CD8-positive, alpha-beta T cell (primary cell): ENCODE measurements at places on chromosomes 2 and 18.

GRCh38 chr2:216370961-216371712, 1.1 kb downstream of the MARCHF4 start:
- DNase-seq: no peak

DNA sequence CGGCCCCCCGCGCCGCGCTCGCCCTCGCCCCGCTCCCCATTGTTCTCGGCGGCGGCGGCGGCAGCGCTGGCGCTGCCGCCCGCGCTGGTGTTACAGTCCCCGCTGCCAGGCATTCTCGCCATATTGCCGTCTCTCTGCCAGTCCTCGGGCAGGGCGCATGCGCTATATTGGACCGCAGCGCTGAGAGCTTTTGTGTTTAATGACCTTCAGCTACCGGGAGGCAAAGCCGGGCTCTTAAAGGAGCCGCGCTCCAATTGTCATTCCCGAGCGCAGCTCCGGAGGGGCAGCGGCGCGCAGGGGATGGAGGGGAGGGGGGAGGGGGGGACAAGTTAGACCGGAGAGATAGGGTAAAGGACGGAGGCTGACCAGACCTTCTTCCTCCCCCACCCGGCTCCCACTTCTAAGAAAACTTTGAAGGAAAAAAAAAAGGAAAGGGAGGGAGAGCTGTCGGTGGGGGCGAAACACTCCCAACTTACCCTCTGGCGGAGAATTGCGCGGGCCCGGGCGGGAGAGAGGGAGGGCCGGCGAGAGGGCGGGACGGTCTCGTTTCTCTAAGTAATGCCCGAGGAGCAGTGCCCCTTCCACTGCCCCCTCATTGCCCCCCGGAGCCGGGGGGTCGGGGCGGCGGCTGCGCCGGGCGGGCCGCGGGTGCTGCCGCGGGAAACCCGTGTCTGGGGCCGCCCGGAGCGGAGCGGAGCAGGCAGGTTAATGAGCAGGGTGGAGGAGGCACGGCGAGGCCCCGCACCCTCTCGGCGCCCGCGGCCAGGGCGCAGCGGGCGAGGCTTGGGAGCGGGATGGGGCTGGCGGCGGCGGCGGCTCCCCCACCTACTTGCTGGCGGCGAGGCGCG, at the start of gene KCTD1:
Gene KCTD1 (minus strand): TSS at position 139 of the 848 bp plus-strand sequence. CDS start 17 bp downstream, at position 122.
- DNase-seq: peak; percentile 56

DNA sequence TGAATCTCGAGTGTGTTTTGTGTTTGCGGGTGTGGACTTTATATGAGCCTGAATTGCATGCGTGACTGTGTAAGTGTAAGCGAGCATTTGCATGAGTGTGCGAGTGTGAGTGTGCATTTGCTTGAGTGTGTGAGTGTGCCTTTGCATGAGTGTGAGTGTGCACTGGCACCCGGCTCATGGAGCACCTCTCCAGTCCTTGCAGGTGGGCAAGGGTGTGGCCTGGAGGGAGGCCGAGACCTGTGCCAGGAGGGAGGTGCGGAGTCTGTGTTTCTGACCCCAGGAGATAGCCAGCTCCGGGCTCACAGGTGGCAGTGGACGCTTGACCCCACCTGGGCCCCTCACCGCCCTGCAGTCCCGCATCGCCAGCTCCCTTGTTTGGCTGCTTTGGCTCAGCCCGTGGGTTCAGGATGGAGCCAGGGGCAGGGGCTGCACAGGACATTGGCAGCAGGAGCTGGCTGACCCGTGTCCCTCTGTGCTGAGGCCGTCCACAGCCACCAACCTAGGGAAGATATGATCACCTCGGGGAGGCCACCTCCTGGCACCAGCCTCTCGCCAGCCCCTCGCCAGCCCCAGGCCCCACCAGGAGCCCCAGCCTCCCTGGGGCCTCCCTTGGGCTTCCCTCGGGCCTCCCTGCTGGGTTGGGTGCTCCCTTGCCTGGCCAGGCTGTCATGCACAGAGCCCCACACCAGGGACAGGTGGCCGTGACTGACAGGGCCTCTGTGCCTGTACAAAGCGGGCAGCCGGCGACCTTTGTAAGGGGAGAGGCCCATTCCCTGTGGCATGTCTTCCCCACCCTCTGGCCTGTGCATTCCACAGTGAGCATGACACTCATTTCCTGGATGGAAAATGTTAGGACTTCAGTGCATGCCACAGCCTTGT, 81.6 kb downstream of the PTGR3 start:
- peak; percentile 46 for DNase-seq

DNA sequence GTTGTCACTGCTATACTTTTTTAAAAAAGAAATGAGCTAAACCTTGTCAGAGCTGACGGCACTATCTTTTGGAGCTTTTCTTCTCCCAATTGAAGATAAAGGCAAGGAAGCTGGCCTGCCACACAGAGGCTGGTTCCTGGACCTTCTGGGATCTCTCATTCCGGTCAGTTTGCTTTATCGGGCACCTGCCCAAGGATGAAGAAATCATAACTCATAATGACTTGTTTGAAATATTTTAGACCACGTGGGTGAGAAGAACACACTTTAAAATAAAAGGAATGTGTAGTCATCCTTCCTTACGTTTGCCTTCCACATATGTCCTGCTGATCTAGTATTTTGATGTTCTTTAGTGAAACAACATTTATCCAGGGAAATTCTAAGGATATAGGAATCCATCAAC, 535.7 kb downstream of the DCC start:
- DNase-seq: no peak

DNA sequence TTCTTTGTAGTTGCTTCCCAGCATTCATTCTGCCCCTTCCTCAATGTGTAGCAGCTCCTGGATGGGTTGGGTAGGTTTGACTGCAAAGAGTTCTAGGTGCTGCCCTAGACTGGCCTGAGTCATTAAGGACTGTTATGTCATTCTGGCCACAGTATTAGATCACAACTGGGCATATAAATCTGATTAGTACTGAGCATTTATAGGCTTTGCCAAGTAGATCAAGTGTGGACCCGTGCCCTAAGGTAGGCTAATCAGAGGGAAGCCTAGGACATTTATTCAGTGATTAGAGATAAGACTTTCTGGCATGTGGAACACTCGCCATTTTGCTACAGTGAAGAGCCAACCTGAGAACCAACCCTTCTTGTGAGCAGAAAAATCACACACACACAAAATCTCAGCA, 2.7 kb downstream of the KATNAL2 start:
- no peak for DNase-seq

DNA sequence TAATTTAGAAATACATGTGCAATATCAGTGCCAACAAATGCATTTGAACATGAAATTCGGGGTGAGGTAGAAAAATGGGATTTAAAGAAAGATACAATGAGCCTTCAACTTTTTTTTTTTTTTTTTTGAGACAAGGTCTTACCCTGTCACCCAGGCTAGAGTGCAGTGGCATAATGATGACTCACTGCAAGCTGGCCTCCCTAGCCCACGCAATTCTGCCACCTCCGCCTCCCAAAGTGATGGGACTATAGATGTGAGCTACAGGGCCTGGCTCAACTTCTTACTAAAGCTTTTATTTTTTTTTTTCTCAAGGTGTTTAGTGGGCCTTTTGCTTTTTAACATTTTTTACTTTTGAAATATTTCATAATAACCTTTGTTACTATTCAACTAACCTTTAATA, 365.6 kb downstream of the LRRTM4 start:
- DNase-seq: no peak

DNA sequence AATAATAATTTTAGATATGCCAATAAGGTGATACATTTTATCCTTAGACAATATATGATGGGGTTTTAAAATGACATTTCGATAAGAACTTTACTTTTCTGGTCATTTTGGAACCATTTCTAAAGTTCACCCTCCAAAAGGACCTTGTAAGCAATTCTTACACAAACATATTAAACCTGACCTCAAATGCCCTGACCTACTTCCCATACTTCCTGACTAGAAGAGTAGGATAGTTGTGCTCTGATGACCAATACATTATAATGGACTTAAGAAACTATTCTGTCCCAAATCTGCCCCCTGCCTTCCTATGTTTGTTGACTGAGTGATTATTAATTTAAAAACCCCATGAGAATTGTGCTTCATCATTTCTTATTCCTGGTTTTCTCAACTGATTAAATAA, 24.6 kb downstream of the GCA start:
- DNase-seq: no peak

- DNase-seq: no peak
Observed at GRCh38 chr2:226579519-226579918, 220.1 kb downstream of the IRS1 start.

DNA sequence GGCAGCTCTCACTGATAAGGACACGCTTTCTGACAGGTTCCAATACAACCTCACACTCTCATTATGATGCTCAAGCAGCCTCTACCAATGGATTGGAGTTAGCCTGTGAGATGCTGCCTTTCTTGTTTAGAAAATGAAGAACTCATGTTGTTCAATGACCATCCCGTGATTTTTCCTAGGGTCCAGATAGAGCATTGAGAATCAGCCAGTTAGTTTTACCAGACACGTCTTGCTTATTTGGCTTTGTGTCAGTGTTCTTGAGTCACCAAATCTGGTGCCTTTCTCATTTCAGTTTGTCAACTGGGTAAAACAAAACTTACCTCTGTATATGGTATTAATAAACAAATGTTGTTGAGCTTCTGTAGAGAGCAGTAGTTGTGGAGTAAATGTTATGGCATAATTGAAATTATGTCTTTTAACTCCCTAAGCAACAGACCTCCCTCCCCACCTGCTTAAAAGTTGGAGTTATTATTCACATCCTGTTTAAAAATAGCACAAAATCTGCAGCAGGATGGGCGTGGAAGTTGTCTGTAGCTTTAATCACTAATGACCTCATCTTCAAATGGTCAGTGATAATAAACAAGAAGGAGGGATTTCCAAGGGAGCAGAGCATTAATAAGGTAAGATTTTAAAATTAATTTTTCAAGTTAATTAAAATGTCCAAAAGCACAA, 167.3 kb downstream of the HRH4 start:
- no peak for DNase-seq

- DNase-seq: no peak
Observed at GRCh38 chr2:60119778-60120177, 433.7 kb downstream of the BCL11A start.

DNA sequence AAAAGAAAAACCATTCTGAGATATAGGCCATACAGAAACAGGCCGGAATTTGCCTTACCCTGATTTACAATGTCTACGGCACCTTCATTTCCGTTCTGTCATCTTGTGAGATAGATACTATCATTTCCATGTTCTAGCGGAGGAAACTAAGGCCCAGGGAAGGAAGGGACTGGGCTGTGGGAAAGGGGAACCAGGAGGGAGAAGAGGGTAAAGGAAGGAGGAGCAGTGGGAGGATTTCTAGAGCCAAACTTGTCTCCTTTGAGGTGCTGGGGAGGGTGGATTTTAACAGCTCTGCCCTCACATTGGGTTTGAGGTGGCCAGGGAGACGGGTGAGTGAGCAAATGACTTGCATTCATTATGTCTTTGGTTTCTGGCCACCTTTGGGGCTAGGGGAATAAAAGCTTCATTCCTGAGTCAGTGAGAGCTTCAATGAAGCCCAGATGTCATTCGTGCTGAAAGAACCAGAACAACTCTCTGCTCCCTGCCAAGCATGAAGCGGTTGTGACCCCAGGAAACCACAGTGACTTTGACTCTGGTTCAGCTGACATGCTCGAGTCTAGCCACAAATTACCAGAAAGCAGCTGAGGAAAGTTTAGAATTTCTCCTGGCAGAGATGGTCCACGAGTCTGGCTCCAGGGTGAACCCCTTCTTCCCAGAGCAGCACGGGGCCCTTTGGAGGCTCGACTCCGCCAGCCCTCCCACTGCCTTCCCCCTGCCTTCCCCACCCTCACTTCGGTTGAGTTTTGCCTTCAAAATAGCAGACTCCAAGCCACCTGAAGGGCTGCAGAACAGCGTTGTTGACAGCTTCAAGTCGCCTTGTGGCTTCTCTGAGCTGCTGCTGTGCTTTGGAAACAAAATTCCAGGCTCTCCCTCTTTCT, 3.8 kb downstream of the ACTG2 start:
- peak; percentile 36 for DNase-seq

DNA sequence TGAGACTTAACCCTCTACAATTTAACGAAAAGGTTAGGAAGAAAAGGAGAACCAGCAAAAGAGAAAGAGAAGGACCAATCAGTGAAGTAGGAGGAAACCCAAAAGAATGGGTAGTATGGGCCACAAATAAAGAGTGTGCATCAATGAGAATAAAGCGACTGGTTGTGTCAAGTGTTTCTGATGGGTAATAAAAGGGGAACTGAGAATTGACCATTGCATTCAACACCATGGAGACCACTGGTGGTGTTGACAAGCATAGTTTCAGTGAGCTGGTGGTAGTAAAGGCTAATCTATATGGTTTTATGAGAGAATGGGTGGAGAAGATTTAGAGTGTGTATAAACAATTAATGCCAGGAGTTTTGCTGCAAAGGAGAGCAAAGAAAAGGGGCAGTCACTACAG, 75.4 kb downstream of the CSRNP3 start:
- DNase-seq: no peak

- no peak for DNase-seq
Observed at GRCh38 chr2:98459496-98460175, 15.0 kb downstream of the INPP4A start.

- no peak for DNase-seq
Observed at GRCh38 chr2:217142649-217143266, 282.9 kb upstream of the TNP1 start.

DNA sequence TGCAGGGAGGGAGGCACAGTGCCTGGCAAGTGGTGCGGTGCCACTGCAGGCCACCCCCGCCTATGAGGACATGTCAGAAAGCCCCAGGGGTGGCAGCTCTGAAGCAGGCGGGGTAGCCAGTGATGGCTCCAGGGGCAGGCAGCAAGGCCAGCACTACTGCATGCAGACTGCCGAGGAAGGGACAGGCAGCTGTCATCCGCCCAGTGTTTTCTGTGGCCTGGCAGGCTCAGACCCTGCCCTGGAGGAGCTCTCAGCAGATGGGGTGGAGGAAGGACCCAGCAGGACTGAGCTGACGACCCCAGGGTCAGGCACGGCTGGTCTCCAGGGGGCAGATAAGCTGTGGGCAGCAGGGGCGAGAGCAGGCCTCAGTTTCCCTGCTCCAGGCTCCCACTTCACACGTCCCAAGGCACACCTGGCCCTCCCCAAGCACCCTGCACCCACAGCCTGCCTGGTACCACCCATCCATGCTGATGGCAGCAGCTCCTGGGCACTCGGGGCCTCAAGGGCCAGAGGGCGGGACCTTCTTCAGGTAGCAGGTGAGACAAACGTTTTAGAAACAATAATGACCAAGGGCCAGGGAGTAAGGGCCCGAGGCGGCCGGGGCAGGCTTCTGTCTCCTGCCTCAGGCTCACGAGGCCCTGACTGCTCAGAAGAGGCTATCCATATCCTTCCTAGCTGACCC, 48.5 kb downstream of the HS6ST1 start:
- no peak for DNase-seq

DNA sequence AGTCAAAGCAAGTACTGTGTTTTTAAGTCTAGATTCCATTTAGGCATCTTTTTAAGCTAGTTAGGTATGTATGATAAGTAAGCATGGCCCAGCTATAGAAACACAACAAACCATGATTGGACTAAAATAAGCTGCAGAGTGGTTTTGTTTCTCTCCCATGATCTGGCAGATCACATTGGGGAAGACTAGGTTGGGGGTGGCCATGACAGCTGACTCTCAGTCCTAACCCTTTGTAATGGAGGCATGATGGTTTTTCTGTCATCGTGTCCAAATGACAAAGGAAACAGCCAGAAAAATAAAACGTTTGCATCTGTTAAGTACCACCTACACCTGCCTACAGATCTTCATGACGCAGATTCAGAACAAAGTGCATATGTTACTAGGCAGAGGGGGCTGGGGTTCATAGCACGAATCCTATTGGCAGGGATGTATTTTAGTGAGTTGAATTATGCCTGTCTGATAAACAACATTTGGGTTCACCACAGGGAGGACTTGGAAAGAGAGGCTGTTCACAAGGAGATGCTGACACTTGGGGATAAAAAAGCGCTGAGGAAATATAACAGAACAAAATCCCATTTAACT, 33.8 kb upstream of the GALNT5 start:
- DNase-seq: no peak
